WERI-Rb-1 (cell line): ENCODE measurements at places on chromosomes 12 and 14.

GRCh38 chr12:26576266-26576665, 256.7 kb downstream of the ITPR2 start:
- no peak for DNase-seq

GRCh38 chr14:64178814-64179213, 115.4 kb downstream of the ESR2 start:
- DNase-seq: no peak

- DNase-seq: no peak
Observed at GRCh38 chr12:129604506-129604905, 299.3 kb downstream of the TMEM132D start.

GRCh38 chr12:100573292-100574186, at the start of gene GAS2L3:
Gene GAS2L3 (plus strand): TSS chr12:100573684. CDS start chr12:100594905, 21,221 bp downstream.
- peak; percentile 93 for DNase-seq

- DNase-seq: no peak
Observed at GRCh38 chr14:99257673-99258221, 14.2 kb downstream of the BCL11B start.

- no peak for DNase-seq
Observed at GRCh38 chr12:9372202-9372601, 164.0 kb upstream of the PZP start.

DNA sequence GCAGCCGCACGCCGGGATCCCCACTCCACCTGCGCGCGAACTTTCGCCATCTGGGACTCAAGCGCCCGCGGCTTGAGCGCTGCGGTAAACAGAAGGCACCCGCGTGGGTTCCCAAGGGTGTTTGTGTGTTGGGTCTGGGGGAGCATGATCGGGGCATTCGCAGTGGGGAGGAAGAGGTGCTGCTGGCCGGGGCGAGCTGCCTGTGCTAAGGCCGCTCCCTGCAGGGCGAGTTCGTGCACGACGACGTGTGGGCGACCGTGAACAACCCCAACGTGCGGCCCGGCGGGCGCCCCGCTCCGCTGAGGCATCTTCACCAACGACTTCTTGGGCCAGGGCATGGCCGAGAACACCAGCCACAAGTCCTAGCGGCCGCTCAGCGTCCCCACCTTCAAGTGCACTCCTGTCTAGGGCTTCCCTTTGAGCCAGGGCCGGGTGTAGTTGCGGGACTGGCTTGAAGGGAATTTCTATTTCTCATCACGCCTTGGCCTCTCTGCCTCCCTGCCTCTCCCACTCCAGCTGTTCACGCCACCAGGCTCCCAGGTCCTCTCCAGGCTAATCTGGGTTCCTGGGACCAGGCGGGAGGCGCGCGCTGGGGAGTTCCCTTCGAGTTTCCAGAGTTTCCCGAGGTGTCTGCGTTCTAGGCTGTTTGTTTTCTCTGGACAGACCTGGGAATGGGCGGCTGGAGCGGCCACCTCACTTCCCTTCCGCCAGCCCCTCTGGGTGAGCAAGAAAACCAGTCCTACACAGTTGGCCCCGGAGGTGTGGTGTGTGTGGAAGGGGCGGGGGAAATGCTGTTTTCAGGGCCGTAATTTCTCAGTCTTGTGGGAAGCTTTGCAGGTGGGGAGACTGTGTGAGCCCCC, 417.8 kb upstream of the TMTC1 start:
- DNase-seq: no peak

DNA sequence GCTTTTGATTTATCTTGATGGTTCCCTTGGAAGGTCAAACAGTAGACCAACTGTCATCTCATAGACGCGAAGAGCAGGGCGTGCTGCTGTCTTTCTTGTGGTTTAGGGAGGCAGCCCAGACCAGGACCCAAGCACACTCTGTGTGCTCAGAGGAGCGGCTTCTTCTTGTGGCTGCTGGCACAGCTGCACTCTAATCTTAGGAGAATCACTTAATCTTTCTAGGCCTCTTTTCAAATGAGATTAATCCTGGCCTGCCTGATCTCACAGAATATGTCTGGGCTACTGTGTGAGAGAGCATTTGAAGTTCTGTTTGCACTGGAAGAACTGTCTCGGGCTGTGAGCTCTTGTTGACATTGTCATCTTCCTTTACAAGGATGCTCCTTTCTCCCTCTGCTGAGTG, 60.0 kb upstream of the TRAF3 start:
- peak; percentile 71 for DNase-seq

- no peak for DNase-seq
Observed at GRCh38 chr14:36520601-36521525, 831 bp upstream of the NKX2-1 start.

GRCh38 chr14:83777516-83777915, 1752.4 kb upstream of the FLRT2 start:
- no peak for DNase-seq

DNA sequence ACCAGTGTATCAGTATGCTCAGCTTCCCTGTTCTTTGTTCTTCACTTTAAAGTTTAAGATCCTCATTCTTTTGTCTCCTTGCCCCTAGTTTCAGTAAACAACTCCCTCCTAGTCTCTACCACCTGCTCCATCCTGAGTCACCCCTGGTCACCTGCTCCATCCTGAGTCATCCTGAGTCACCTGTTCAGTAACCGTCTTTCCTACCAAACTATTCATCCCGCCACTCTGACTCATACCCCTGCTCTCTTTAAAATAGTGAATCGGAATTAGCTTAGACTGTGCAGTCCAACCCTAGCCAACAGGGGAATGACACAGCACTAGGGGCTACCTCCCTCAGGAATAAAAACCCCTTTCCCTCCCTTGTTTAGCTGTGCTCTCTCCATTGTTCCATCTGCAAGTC, 888.1 kb upstream of the MDGA2 start:
- no peak for DNase-seq

- peak; percentile 81 for DNase-seq
Observed at GRCh38 chr12:8697476-8698131, at the start of gene RIMKLB. Gene RIMKLB (plus strand): TSS chr12:8697991. CDS start chr12:8713867, 15,876 bp downstream.
